ENCODE measurements at places on chromosomes 7 and 10. TPM values are rescaled to one million over a fixed set of nuclear protein-coding genes. Genes with fewer than 3 reads are reported as not detected.
A peak's percentile ranks its signal among the peaks of the same experiment; 100 is the strongest.

GRCh38 chr7:40986351-40986873 lies 716.5 kb downstream of the INHBA start:
- DNase-seq, result no peak
- H3K27ac ChIP-seq, result peak overlapping the region; percentile 90
- peaks cover 1% of the 10 kb centered on the region for H3K36me3 ChIP-seq
- no peak overlapping the region for H3K4me3 ChIP-seq
- H3K27me3 ChIP-seq, result no peaks in the 10 kb centered on the region
- peaks cover 19% of the 10 kb centered on the region for H3K4me1 ChIP-seq

- H3K36me3 ChIP-seq, result no peaks in the 10 kb centered on the region
- no peak overlapping the region for H3K4me3 ChIP-seq
- no peak for DNase-seq
- peaks cover 48% of the 10 kb centered on the region for H3K4me1 ChIP-seq
Observed at GRCh38 chr10:34292194-34292565, 522.9 kb downstream of the PARD3 start.

DNA sequence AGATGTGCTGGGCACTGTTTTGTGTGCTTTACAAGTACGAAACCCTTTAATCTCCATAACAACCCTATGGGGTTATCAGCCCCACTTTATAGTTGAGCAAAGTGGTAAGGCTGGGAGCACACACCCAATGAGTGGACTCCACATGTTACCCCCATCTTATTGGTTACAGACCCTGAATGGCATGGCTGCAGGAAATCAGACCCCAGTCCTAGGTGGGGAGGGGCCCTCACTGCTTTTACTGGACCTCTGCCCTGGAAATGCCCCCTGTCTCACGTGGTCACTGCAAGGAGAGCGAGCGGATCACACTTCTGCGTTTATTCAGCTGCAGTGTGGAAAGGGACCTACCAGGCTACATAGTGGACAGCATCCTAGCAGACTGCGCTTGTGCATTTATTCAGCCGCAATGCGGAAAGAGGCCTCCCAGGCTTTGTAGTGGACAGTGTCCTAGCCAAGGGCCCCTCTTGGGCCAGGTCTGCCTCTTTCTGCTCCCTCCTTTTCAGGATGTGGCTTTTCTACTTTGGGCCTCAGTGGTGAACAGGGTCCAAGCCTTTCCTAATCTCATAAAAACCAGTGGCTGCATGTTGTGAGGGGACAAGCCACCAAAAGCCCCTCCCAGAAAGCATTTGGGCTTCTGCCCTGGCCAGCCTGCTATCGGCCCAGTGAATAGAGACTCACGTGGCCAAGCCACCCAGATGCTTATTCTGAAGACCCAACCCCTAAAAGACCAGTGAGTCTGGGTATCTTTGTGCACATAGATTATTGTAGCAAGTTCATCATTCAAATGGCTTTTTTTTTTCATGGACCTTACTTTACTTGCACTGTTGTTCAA lies 405.7 kb upstream of the RNF32 start:
- H3K36me3 ChIP-seq, result no peaks in the 10 kb centered on the region
- no peak overlapping the region for H3K4me3 ChIP-seq
- H3K27ac ChIP-seq, result no peak overlapping the region
- H3K27me3 ChIP-seq, result no peaks in the 10 kb centered on the region
- no peak for DNase-seq
- H3K4me1 ChIP-seq, result no peaks in the 10 kb centered on the region

GRCh38 chr10:15244635-15245197 lies 76.2 kb upstream of the NMT2 start:
- H3K4me3 ChIP-seq, result no peak overlapping the region
- peaks cover 2% of the 10 kb centered on the region for H3K36me3 ChIP-seq
- no peaks in the 10 kb centered on the region for H3K27me3 ChIP-seq

DNA sequence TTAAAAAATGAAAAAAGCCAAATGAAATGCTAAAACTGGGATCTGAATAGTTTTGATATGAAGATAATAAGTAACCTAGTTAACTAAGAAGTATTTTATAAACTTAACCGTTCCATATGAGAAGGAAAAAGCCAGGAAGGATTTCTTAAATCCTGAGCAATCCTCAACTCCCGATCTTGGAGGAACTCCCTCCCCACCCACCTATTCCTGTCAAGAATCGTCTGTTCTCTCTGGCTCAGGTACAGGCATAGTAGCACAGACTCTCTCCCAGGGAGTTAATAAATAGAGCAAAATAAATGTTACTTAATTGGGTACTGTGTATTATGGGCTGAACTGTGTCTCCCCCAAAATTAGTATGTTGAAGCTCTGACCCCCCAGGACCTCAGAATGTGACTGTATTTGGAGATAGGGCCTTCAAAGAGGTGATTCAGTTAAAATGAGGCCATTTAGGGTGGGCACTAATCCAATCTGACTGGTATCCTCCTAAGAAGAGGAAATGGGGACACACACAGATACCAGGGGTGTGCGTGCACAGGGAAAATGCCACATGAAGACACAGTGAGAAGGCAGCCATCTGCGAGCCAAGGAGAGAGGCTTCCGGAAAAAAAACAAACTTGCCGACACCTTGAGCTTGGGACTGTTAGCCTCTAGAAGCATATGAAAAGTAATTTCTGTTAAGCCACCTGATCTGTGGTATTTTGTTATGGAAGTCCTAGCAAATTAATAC lies 28.7 kb downstream of the PUS7 start:
- no peaks in the 10 kb centered on the region for H3K27me3 ChIP-seq
- peak overlapping the region; percentile 92 for H3K27ac ChIP-seq
- H3K4me3 ChIP-seq, result peak overlapping the region; percentile 62
- H3K36me3 ChIP-seq, result peaks cover 2% of the 10 kb centered on the region

Gene VWC2
- not detected for total RNA-seq

DNA sequence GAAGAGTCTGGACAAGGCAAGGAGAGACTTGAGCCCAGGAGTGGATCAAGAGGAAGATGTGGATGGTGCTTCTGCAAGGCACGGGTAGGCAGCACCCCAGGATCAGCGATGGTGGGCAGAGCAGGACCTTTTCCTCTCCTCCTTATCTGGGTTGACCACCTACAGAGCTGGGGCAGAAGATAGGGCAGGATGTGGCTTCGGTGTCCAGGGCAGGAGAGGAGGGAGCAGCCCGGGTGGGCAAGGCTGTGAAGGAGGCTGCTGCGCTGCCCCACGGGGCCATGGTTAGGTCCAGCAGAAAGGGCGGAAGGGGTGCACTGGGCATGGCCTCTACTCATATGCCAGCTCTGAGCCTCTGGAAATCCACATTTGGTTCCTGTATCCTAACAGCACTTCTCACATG lies 20.0 kb upstream of the PARP12 start:
- no peak overlapping the region for H3K4me3 ChIP-seq
- H3K27me3 ChIP-seq, result peaks cover 3% of the 10 kb centered on the region
- peaks cover 5% of the 10 kb centered on the region for H3K4me1 ChIP-seq
- H3K36me3 ChIP-seq, result peaks cover 4% of the 10 kb centered on the region
- no peak overlapping the region for H3K27ac ChIP-seq

DNA sequence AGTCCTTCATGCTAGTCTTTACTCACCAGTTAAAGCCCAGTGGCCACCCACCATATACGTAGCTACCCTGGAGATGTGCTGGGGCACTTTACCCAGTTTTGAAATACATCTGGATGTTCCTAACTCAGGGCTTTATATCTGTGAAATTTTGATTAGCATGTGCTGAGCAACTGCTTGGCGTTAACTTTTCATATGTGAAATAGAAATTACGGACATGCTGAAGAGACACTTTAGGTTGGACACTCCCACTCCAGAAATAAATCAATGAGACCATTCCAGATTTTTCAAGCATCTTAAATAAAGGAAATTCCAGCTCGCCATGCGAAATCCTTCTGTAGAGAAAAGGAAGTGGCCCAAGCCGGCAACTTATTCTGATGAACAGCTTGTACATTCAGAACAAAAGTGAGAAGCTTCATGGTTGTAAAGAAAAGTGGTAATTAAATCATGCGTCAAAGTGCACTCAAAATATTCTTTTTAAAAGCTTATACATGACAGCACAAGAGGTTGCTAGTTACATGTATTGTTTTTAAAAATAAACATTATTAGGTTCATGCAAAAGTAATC lies 153.5 kb upstream of the ITGB1 start:
- no peak overlapping the region for H3K4me3 ChIP-seq
- H3K36me3 ChIP-seq, result no peaks in the 10 kb centered on the region
- no peak overlapping the region for H3K27ac ChIP-seq
- peaks cover 56% of the 10 kb centered on the region for H3K4me1 ChIP-seq
- DNase-seq, result no peak

Gene ZCWPW1
- total RNA-seq, result 2.6 TPM

DNA sequence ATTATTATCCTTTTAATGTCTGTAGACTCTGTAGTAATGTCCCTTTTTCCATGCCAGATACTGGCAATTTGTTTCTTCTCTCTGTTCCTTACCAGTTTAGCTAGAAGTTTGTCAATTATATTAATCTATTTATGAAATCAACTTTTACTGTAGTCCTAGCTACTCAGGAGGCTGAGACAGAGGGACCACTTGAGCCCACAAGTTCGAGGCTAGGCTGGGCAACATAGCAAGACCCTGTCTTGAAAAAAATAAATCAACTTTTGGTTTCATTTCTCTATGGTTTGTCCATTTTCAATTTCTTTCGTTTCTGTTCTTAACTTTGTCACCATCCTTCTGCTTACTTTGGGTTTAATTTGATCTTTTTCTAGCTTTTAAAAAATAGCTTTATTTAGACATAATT lies 42.5 kb upstream of the PLA2G12B start:
- no peak for DNase-seq
- H3K4me1 ChIP-seq, result no peaks in the 10 kb centered on the region
- H3K4me3 ChIP-seq, result no peak overlapping the region
- H3K27ac ChIP-seq, result no peak overlapping the region
- H3K36me3 ChIP-seq, result peaks cover 40% of the 10 kb centered on the region
- H3K27me3 ChIP-seq, result no peaks in the 10 kb centered on the region

Gene LRRN3
- total RNA-seq, result 1.3 TPM

DNA sequence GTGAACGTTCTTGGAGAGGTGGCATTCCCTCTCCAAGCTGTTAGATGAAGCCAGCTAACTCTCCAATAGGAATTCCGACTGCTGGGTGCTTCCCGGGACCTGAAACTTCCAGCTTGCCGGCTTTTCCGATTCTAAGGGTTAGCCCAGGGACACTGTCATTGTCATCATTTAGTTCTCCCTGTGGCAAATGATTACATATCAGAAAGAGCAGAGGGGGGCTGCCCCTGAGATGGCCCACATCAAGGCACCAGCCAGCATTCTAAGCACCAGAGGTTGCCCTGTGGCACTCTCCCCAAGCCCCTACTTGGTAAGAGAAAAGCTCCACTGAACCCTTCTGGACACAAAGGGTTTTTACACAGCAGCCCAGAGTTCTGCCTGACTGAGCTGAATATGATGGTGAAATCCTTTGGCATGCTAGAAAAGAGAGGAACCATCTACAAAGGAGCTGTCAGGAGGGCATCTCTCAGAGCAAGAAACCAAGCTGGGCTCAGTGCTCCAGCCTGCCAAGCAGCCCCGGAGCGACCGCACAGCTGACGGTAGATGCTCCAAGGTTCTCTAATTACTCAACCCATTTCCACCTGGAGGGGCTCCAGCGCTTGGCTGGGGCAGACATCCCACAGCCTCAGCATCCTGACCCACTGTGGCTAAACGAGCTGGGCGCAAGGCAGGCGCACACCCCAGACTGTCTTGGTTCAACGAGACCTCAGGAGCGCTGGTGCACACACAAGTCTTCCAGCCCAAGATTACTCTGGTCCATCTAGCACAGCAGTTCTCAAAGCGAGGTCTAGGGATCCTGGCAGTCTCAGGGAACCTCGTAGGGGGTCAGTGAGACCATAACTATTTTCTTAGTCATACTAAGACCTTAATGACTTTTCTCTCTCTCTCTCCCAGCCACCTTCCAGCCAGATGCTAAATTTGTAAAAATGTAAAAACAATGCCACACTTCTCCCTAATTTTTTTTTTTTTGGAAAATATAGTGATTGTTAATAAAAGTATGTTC lies 160.5 kb downstream of the GFRA1 start:
- H3K27me3 ChIP-seq, result no peaks in the 10 kb centered on the region
- H3K36me3 ChIP-seq, result no peaks in the 10 kb centered on the region
- H3K4me3 ChIP-seq, result no peak overlapping the region
- no peaks in the 10 kb centered on the region for H3K4me1 ChIP-seq
